ENCODE measurements at places on chromosomes 7 and 10.

- DNase-seq = no peak
These were observed 167.6 kb downstream of the ZNF365 start for GRCh38 chr10:62541811-62542210.

GRCh38 chr7:100861616-100861985 is 5.6 kb upstream of the TRIP6 start:
- DNase-seq = no peak

GRCh38 chr10:129174232-129175014 is 292.6 kb upstream of the MGMT start:
- no peak for DNase-seq

GRCh38 chr7:129947049-129947448 is 5.7 kb downstream of the UBE2H start:
- DNase-seq = no peak

DNA sequence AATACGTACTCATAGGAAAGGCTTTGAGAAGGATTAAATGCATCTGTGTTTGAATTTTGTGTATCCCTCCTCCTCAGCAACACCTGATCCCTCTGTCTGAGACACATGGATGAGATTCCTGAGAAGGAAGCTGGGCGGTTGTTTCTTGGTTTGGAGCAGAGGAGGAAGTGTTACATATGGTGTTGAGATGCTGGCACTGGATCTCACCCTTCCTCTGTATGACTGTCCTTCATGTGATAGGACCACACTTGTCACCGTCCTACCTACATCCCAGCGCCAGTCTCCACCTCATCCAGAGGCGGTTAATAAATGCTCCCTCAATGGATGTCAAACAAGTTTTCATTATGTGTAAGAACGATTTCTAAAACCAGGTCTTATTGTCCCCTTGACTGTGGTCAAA is 49.4 kb upstream of the KLF6 start:
- no peak for DNase-seq

- no peak for DNase-seq
These were observed 9.8 kb downstream of the CDHR1 start for GRCh38 chr10:84204122-84204521.

DNA sequence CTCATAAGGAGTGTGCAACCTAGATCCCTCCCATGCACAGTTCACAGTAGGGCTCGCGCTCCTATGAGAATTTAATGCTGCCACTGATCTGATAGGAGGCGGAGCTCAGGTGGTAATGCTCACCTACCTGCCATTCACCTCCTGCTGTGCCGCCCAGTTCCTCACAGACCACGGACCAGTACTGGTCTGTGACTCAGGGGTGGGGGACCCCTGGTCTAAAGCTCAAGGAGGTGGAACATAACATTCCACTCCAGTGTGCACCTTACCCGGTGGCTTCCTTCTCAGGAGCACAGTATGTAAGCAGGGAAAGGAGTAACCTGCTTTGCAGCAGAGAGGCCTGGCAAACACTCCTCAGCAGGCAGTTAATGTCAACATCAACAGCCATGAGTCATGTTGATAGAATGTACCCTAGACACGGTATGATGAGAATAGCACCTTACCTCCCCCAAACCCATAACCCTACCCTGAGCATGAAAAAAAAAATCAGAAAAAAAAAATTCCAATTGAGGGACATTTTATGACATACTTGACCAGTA is 273.5 kb downstream of the FGFR2 start:
- no peak for DNase-seq

GRCh38 chr10:120456143-120456625 is 843 bp upstream of the PLPP4 start:
- DNase-seq = no peak

GRCh38 chr10:79247373-79248137 is 99.7 kb upstream of the PPIF start:
- no peak for DNase-seq

DNA sequence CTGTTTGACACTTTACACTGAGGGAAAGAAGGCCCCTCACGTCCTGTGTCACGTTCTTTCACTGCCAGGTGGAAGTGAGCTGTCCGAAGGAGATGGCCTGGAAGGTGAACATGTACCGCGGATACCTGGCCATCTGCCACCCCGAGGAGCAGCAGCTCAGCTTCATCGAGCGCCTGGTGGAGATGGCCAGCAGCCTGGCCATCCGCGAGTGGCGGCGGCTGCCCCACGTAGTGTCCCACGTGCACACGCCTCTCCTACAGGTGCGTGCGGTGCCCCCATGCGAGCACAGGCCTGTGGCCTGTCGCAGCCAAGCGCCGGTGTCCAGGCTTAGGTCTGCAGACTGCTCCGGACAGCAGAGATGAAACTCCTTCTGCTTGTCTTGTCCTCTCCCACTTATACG is 103.4 kb downstream of the TRRAP start:
- no peak for DNase-seq

DNA sequence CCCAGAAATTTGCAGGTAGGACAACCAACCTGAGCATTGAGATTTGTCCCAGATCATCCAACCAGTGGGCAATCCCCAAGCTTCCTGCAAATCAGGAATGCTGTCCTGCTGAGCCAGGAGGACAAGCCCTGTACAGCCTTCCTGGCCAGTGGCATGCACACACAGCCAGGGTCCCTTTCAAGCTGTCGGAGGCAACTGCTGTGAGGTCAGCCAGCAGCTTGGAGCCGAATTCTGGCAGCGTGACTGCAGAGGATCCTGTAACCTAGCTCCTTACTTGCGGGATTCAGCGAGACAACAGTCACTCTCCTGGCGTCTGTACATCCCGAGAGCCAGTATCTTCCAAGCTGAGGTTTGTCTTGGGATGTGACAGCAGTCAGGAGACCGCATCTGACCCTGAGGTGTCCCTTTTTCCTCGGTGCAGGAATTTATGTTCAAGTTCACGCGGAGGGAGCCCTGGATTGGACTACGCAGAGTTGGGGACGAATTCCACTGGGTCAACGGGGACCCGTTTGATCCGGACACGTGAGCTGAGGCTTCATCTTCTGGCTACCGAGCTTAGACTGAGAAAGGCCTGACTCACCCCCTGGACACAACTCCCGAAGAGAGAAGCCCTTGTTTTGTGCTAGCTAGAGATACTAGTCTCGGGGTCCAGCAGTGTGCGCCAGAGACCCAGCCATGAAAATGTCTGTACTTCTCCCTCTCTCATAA is 18.3 kb downstream of the CLEC2L start:
- no peak for DNase-seq

DNA sequence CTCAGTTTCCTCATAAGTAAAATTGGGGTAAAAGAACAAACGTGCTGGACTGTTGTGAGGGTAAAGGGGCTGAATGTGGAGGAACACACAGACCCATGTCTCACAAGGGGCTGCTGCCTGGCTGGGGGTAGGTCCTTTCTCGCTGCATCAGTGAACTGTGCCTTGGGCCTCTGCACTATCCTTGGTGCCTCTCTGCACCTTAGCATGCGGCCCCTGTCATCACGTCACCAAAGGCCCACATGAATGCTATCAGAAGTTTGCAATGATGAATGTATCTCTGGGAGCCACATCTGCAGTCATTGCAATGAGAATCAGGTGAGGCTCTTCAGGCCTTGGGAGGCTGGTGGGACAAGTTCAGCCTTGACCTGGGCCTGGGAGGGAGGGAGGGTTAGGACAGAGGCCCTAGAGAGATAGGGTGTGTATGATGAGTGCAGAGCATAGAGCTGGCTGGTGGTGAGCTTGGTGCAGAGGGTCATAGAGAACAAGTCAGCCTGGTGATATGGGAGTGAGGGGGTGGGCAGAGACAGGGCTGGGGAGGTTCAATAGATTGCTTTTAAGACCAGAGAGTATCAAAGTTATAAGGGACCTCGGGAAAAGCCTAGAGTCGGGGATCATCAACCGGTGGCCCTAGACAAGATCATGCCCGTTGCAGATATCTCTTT is 308.4 kb downstream of the RPS24 start:
- no peak for DNase-seq

DNA sequence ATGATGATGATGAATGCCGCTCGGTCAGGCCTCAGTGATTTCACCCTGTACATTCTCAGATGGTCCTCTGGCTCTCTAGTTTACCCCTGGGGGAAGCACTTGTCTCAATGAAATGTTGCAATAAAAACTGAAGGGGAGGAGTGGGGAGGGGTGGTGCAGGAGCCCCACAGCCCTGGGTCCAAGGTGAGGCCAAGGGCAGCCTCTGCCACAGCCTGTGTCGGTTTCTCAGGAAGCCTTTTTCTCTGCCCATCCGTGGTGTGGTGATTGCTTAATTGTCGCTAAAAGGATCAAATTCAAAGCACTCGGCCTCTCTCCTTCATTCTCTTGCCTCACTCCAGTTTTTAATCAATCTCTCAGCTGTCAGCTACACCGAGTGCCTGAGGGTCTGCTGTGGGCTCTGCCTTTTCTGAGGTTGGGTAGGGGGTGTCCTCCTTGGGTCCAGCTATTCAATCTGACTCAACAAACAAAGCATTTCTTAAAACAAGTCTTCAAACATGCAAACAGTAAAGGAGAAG is 39.1 kb upstream of the HSPA12A start:
- DNase-seq = no peak

- no peak for DNase-seq
These were observed 98.9 kb downstream of the KMT2C start for GRCh38 chr7:152336754-152337368.

DNA sequence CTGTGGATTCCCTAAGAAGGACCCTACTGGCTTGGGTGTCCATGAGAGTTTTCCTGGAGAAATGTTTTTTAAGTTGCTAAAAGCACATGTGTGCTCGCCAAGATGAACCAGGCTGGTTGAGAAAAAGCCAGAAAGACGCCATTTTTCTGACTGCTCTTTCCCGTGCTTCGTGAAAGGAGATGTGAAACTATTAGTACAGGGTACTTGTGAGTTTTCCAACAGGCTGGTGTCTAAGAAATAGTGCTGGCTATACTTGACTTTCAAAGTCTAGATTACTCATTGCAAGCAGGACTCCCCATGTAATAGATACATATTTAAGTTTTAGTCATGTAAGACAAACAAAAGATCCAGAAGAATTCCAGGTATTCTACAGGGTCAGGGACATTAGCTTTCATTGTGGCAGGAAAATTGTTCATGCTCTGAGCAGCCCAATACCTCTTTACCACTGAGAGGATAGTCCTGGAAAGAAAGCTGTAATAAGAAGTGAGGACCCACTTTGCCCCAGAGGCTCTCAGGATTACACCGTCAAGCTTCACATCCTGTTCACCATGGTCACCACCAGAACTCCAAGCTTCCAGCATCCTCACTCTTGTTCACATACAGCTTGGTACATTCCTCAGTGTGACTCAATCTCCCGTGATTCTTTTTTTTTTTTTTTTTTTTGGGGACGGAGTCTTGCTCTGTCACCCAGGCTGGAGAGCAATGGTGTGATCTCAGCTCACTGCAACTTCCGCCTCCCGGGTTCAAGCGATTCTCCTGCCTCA is 43.8 kb upstream of the ICA1 start:
- no peak for DNase-seq

DNA sequence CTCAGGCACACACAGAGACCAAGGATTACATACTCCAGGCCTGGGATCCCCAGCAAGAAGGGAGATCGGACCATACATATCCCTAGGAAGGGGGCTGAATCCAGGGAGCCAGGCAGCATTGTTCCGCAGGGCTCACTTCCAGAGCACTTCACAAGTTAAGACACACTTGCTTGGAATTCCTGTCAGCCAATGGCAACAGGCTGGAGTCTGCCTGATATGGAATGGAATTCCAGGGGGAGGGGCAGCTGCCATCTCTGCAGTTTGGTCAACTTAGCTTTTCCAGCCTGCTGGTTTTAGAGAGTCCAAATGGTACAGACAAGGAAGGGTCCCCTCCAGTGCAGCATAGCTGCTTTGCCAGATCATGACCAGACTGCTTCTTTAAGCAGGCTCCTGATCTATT is 290.0 kb upstream of the GLI3 start:
- no peak for DNase-seq

- DNase-seq = no peak
These were observed 631 bp upstream of the PRKRIP1 start for GRCh38 chr7:102395592-102395872.

- DNase-seq = no peak
These were observed 8.0 kb upstream of the MBL2 start for GRCh38 chr10:52780391-52781155.

DNA sequence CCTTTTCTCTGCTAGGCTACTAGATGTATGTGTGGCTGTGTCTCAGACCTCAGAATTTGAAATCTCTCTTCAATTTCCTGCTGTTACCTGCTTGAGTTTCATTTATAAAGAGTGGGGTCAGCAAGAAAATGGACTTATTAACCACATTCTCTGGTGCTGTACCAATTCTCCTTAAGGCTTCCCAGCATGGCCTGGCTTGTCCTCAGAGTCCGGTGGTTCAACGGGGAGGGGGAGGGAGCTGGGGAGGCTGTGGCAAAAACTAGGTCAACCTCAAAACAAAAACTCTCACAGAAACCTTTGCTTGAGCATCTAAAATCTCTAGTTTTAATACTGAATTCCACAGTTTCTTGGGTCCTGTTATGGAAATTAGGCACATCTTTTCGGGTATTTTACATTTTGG is 389.1 kb upstream of the COBL start:
- DNase-seq = no peak

DNA sequence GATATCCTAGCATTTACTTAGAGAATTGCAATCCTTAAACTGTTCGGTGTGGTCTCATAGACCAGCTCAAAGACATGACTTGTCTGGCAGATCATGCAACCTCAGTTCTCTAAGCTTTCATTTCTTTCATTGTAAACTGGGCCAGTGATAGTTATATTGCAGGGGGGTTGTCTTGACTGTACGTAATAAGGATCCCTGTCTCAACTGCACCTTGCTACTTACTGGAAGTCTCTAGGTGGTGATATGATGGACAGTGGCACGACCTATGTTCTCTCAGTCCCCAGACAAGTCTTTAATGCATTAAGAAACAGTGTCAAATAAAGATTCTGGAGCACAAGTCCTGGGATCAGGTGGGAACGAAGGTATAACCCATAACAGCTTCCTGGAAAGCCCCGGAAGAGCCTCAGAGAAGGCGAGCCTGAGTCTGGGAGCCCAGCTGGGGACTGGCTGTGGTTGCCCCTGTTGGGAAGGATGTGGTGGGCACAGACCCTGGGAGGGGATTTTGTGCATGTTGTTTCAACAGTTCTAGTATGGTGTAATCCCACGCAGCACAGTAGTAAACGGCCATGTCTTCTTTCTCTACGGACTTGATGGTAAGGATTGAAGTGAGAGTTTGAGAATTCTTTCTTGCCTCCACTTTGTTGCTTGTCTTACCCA is 26.0 kb upstream of the TARP start:
- DNase-seq = no peak

GRCh38 chr7:123757095-123757494 is 8.3 kb upstream of the WASL start:
- no peak for DNase-seq

DNA sequence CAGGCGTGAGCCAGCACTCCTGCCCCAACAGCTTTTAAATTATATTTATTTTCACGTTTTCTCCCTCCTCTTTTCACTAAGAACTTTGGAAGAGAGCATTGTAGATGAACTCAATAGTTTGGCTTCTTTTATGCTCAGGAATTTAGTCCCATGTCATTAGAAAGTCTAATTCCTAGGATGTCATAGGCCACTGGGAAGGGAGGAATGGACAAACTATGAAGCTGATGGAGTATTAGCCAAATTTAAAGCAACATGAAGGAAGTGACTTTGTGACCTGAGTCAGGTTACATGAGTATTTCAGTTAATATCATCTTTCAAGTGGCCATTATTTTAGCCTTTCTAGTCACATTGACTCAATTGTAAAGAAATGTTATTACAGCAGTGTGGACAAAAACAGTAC is 18.0 kb upstream of the OPN4 start:
- no peak for DNase-seq

Measured in activated T-helper 2 cell treated with anti-CD3 and anti-CD28 coated beads, Interferon-gamma antibody, Interleukin-2, Interleukin-4, amounts not matched to agents 10 μg/mL and 5 μg/mL and 100 μg/mL, durations not matched to agents 14 hours and 24 hours and 36 hours (primary cell).